ENCODE measurements at places on chromosomes 4 and X. TPM values are rescaled to one million over a fixed set of nuclear protein-coding genes. Genes with fewer than 3 reads are reported as not detected.
A peak's percentile ranks its signal among the peaks of the same experiment; 100 is the strongest.

DNA sequence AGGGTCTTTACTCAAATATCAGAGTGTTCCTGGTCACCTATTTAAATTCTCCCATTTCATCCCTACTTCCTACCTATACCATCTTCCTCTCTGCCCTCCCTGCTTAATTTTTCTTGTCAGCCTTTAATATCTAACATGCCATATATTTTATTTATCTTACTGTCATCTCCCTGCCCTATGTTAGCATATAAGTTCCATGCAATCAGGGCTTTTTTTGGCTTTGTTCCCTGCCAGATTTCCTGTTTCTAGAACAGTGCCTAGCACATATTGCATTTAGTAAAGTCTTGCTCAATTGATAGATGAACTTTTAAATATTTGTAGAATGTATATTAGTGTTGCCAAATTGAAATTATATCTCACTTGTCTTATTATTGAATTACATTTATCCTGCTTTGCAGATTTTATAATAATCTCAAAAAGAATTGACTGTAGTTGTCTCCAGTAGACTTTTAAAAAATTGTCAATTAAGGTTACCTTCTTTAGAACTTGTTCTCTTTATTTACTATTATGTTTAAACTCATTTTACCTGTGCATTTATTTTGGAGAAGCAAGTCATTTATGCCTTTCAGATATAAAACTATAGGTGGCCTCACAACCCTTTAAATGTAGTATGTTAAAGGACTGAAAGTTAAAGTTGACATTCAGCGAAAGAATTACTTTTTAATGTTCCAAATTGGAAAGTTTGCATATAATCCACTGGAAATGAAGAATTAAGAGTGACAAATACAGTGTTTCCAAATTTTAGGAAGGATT is 108.2 kb upstream of the BMPR1B start:
- peak; percentile 78 for DNase-seq

GRCh38 chr4:14767142-14767541 is 235.1 kb upstream of the CPEB2 start:
- DNase-seq = no peak

DNA sequence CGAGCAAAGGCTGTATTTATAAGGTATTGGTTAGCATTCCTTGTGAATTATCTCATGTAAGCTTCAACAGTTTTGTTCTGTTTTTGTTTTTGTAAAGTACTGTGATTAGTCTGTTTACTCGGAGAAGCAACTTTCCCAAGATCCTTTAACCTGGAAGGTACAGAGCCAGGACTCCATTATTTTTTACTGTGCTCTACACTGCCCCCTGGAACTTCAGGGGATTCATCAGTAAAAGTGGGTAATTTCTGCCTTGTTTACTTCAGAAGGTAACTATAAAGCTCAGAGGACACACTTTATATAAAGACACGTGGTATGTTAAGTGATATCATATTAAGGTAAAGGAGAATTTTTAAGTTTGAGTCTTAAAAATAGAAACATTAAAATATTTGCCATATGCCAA is 124.9 kb downstream of the IQCM start:
- no peak for DNase-seq

GRCh38 chr4:169269916-169270809 is 593 bp downstream of the SH3RF1 start:
- DNase-seq = peak; percentile 51

- no peak for DNase-seq
Observed at GRCh38 chr4:6755088-6755753, 27.3 kb upstream of the KIAA0232 start.

GRCh38 chrX:1249101-1249887 is 19.3 kb upstream of the CSF2RA start:
- peak; percentile 2 for DNase-seq

DNA sequence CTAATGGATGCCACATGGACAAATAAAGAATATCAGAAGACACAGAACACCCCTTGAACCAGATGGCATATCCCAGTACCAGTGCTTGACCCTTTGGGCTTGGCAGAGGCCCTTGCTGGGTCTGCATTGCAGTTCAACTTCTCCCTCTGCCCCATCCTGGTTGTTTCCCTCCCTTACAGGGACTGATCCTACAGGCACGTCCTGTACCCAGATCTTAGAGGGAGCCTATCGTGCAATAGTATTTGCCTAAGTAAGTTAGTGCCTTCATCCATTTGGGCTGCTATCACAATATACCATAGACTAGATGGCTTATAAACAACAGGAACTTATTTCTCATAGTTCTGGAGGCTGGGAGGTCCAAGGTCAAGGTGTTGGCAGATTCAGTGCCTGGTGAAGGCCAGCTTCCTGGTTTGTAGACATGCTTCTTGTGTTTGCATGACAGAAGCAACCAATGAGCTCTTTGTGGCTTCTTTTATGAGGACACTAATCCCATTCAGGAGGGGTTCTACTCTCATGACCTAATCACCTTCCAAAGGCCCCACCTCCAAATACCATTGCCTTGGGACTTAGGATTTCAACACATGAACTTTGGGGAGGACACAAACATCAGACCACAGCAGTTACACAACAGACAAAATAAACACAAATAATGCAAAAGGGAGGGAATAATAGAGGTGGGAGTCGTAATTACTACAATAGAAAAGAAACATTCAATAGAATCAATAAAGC is 146.5 kb upstream of the MSX1 start:
- DNase-seq = no peak

The ADRA2C gene
- total RNA-seq = under 0.01 TPM

GRCh38 chrX:13764765-13765164 is 30.2 kb downstream of the OFD1 start:
- DNase-seq = peak; percentile 20

DNA sequence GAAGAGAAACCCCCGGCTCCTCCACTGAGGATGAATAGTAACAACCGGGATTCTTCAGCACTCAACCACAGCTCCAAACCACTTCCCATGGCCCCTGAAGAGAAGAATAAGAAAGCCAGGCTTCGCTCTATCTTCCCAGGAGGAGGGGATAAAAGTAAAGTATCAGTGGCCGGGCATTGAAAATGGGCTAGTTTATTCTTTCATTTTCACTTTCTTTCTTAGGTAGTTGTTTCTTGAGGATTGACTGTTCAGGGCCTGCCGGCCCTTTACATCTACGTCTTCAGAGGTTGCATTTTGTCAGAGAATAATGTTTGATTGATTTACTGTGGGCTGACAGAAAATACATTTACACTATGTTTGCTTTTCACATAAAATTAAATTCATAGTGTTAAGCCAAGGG is 27.1 kb downstream of the PAK3 start:
- DNase-seq = no peak

The TLR6 gene
- under 0.01 TPM for total RNA-seq

The TLR8 gene
- not detected for total RNA-seq

The ITIH6 gene
- total RNA-seq = not detected

- no peak for DNase-seq
Observed at GRCh38 chr4:125200556-125200955, 114.2 kb upstream of the FAT4 start.

Measured in lung microvascular endothelial cell (primary cell).